ENCODE measurements at places on chromosomes 1 and 21.
A peak's percentile ranks its signal among the peaks of the same experiment; 100 is the strongest.

GRCh38 chr1:207007352-207008033 is 25.1 kb downstream of the C1orf116 start:
- no peak for DNase-seq

DNA sequence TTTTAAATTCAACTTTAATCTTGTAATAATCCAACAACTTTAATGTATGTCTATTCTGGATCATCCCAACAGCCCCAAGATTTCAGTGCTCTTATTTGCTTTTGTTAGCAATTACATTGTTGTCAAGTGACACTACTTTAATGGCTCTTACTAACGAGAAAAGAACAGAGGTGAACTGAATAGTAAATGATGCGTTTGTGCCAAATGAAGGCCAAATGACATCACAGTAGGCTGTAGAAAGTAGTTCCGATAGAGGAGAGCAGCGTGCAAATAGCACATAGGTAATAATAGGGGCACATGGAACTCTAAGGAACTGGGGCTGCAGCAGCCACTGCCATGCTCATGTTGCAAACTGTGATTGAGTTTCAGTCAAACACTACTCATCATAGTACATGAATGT is 301.9 kb downstream of the LMX1A start:
- DNase-seq: no peak

DNA sequence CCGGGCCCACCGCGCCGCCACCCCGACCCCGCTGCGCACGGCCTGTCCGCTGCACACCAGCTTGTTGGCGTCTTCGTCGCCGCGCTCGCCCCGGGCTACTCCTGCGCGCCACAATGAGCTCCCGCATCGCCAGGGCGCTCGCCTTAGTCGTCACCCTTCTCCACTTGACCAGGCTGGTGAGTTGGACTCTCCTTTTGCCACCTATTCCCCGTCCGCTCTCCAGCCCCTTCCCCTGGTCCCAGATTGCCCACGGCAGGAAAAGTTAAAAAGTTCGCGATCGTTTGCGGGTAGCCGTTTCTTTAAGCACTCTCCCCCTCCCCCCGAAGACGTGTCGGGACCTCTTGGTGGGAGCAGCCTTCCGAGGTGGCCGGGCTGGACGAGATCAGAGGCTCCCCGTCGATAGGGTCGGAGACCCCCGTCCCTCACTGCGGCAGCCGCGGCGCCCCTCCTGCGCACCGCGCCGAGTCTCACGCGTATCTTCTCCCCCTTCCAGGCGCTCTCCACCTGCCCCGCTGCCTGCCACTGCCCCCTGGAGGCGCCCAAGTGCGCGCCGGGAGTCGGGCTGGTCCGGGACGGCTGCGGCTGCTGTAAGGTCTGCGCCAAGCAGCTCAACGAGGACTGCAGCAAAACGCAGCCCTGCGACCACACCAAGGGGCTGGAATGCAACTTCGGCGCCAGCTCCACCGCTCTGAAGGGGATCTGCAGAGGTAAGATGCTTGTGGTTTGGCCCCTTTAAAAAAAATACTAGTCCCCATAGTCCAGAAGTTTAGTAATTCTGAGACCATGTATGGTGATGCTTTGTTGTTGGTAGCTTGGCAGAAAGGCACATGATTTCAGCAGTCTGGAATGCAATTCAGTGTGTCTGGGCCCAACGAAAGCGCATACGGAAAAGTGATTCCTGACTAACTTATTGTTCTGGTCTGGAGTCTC is 576 bp downstream of the CCN1 start:
- no peak for DNase-seq

- peak; percentile 83 for DNase-seq
These were observed 56.8 kb downstream of the ACP6 start for GRCh38 chr1:147613506-147613905.

DNA sequence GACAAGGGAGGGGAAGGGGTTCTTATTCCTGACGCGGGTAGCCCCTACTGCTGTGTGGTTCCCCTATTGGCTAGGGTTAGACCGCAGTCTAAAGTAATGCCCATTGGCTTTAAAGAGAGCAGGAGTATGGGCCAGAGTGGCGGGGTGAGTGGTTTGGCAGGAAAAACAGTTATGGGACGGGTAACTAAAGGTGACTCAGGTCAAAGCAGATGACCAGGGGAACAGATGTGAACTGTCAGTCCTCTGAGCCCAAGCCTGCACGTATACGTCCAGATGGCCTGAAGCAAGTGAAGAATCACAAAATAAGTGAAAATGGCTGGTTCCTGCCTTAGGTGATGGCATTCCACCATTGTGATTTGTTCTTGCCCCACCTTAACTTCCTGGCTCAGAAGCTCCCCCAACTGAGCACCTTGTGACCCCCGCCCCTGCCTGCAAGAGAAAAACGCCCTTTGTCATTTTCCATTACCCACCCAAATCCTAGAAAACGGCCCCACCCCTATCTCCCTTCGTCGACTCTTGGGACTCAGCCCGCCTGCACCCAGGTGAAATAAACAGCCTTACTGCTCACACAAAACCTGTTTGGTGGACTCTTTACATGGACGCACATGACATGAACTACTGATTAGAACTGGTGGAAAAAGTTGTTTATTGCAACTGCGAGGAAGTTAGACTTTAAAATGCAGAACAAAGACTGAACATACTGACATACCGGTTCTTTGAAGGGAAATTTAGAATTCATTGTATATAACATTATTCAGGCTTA is 758 bp upstream of the ATAD3B start:
- DNase-seq: peak; percentile 39

- no peak for DNase-seq
These were observed 2.1 kb upstream of the KCNAB2 start for GRCh38 chr1:6043561-6043960.

GRCh38 chr1:168719306-168720111 is 9.5 kb downstream of the DPT start:
- DNase-seq: no peak

GRCh38 chr1:217373761-217374701 is 256.9 kb downstream of the GPATCH2 start:
- DNase-seq: no peak

GRCh38 chr1:116104667-116105066 is 6.5 kb upstream of the MAB21L3 start:
- no peak for DNase-seq

DNA sequence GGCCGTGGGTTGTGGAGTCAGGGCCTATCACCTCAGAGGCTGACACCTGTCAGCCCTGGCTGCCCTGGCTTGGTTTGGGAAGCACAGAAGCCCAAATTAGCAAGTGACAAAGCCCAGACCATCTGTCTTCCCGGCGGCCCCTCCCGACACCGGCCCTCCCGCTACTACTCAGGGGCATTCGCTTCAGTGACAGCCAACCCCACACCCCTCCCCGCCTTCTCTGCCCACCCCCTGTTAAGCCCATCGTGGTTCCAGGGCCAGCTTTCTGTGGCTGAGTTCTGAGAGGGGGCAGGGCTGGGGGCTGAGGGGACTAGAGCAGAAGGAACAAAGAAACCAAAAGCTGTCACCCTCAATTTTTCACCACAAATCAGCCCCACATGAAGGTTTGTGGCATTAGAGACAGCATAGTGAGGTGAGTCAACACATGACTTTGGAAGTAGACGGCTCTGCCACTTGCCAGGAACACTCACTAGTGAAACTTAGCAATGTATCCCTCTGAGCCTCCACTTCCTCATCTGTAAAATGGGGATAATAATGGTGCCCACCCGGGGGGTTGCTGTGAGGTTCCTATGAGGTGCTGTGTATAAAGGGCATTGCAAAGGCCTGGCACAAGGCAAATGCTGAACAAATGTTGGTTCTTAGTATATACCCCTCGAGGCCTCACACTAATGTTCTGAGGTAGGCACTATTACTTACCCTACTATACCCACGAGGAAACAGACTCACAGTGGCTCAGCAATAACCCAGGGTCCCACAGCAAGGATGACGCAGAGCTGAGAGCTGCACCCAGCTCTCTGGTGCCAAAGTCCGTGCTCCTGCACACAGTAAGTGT is 5.2 kb upstream of the TNNI1 start:
- DNase-seq: no peak

GRCh38 chr1:204128464-204128963 is 23.3 kb downstream of the ETNK2 start:
- DNase-seq: no peak

DNA sequence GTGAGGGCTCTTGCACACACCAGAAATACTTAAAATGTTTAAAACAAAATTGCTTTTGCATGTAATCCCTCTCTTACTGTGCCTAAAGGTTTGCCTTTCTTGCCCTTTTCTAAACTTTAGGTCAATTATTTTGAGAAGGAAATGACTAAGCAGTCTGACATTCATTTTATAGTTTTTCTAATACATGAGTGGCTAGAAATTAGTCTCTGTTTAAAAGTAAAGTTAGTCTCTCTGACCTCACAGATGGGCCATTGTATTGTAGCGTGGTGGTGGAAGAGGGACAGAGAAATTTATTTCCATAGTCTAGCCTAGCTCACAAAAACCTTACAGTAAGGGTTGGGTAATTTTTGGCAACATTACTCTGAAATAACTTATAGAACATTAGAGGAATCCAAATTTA is 3.6 kb upstream of the COL11A1 start:
- DNase-seq: no peak

DNA sequence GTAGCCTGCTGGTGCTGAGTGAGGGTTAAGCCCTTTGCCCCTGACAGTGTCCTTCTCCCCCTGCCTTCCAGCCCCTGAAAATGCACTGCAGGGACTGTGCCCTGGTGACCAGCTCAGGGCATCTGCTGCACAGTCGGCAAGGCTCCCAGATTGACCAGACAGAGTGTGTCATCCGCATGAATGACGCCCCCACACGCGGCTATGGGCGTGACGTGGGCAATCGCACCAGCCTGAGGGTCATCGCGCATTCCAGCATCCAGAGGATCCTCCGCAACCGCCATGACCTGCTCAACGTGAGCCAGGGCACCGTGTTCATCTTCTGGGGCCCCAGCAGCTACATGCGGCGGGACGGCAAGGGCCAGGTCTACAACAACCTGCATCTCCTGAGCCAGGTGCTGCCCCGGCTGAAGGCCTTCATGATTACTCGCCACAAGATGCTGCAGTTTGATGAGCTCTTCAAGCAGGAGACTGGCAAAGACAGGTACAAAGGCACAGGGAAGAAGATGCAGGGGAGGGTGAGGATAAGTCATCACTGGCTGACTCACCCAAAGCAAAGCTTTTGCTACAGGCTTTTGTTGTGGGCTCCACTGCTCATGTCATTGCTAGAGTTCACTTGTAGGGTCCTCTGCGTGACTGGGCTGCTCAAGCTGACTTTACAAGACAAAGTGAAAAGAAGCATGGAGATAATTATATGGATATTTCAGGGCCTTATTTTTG is 174.9 kb downstream of the PIGK start:
- no peak for DNase-seq

DNA sequence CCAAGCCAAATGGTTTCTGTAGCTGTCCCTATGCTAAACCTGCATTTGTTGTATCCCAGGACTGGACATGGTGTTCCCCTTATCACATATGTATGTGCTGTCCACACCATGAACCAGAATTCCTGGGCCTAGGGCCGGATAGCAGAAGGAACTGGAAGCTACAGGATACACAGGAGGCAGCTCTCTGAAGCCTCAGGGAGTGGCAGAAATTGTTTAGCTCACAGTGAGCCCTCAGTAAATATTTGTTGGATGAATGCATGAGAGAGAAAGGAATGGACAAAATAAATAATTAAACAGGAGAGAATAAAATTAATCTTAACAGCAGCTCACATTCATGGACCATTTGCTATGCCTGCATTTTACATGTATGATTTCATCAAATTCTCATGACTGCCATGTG is 2.1 kb downstream of the NIPAL3 start:
- DNase-seq: no peak

DNA sequence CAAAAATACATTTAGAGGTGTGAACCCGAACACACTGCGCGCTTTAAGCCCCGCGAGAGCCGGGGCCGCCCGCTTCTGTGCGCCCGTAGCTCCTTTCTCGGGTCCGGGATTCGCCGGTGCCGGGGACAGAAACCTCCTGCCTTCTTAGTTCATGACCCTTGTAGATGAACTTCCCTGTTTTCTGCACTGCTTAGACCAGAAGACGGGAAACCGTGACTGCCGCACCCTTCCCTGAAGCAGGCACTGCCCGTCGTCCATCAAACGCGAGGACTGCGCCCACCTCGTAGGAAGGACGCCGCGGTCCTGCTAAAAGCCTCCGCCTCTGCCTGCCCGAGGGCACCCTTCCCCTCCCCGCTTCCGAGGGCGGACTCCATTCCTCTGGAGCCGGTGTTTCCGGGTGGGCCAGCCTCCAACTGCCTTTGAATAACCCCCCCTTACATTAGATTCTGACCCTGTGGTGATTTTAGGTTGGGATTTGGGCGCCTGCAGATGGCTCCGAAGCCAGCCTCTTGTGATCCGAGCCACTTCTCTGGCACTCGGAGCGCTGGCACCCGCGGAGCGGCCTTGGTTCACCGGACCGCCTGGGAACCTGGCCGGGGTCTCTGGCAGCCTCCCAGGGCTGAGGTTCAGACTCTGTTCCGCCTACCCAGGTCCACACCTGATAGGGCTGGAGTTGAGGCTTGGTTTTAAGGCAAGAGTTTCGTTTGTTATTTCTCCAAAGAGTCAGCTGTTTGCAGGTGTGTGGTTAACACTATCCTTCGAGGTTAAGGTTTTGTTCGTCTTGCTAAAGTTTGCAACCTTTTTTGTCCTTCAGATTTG is 1.2 kb upstream of the PTTG1IP start:
- peak; percentile 73 for DNase-seq

GRCh38 chr1:6353619-6353954 is 40.0 kb downstream of the ACOT7 start:
- DNase-seq: no peak

DNA sequence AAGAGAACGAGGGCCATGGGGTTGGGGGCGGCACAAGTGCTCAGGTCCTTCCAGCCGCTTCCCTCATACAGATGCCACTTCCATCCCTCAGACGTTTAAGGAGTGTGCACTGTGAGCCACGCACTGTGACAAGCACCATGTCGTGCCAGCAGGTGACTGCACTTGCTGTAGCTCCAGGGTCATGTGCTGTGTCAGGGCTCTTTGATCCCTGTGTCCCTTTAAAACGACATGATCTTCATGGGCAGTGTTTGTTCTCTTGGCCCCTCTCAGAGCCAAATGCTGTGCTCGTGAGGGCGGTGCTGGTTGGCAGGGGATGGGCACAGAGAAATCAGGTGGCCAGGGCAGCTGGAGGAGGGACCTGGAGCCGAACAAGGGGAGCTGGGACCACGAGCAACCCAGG is 19.9 kb downstream of the IL10RB start:
- DNase-seq: no peak

GRCh38 chr1:247487057-247487456 is 29.2 kb upstream of the OR2B11 start:
- no peak for DNase-seq

DNA sequence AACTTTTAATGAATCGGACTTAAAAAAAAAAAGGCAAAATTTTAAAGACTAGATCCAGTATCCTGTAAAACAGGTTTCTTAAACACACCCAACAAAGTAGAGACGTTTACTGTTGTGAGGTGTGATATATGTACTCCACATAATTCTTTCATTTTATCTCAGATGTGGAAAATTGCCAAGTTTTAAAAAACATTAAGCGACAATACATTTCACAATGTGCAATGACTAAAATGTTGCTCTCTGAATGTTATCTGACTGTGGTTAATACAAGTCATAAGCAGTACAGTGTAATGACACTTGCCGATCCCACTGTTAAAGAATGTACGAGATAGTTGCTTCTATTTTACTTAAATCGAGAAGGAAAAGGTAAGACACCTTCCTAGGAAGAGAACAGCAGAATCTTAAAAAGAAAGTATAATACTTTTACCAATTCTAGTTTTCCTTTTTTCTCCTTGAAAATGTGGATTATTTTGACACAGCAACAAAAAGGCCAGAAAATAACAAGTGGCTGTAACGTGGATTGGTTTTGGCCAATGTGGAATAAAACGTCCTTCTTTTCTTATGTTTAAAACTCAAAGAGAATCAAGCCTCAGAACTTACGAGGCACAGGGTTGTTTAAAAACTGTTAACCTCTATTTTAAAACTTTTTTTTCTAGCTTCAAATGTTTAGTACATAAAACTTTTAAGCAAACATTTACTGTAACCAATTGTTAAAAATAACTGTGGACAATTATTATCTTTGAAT is 51.4 kb downstream of the TP53BP2 start:
- no peak for DNase-seq

Data from NCI-H1417 (cell line).